ENCODE measurements at places on chromosomes 4 and X.
A peak's percentile ranks its signal among the peaks of the same experiment; 100 is the strongest.

- DNase-seq: peak; percentile 30
Observed at GRCh38 chrX:20521222-20521621, 254.5 kb upstream of the RPS6KA3 start.

GRCh38 chr4:169229571-169230028 is 41.2 kb downstream of the SH3RF1 start:
- DNase-seq: peak; percentile 88

- peak; percentile 62 for DNase-seq
Observed at GRCh38 chr4:169745291-169745690, 12.5 kb downstream of the HPF1 start.

- peak; percentile 59 for DNase-seq
Observed at GRCh38 chr4:8188085-8188484, 11.0 kb upstream of the SH3TC1 start.

- no peak for DNase-seq
Observed at GRCh38 chrX:97446298-97446882, 562.7 kb downstream of the RPA4 start.

- DNase-seq: no peak
Observed at GRCh38 chr4:6125103-6125651, 75.2 kb downstream of the JAKMIP1 start.

- DNase-seq: no peak
Observed at GRCh38 chr4:36363024-36363423, 81.6 kb downstream of the DTHD1 start.

GRCh38 chrX:11781734-11782370 is 23.8 kb downstream of the MSL3 start:
- DNase-seq: no peak

DNA sequence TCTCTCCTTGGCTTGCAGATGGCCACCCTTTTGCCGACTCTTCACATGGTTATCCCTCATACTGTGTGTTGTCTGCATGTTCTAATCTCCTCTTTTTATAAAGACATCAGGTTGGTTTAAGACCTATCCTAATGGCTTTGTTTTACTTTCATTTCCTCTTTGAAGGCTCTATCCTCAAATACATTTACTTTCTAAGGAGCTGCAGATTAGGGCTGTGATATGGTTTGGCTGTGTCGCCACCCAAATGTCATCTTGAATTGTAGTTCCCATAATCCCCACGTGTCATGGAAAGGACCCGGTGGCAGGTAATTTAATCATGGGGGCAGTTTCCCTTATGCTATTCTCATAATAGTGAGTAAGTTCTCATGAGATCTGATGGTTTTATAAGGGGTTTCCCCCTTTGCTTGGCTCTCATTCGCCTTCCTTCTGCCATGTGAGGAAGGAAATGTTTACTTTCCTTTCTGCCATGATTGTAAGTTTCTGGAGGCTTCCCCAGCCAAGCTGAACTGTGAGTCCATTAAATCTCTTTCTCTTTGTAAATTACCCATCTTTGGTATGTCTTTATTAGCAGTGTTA is 204.5 kb downstream of the RELL1 start:
- DNase-seq: no peak

DNA sequence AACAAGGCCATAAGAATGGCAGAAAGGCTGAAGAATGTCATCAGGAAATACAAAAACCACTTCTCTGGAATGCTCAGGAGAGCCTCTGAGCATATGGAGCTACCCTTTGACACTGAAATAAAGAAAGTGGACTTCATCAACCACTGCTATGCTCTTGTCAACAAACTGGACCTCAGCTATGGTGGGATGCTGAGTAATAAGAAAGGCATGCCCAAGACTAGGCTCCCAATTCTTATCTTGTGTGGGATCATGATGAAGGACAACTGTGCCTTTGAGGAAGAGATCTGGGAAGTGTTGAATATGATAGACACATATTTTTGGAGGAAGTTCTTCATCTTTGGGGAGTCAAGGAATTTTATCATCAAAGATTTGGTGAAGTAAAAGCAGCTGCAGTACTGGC is 86.9 kb upstream of the MAGEB16 start:
- no peak for DNase-seq

DNA sequence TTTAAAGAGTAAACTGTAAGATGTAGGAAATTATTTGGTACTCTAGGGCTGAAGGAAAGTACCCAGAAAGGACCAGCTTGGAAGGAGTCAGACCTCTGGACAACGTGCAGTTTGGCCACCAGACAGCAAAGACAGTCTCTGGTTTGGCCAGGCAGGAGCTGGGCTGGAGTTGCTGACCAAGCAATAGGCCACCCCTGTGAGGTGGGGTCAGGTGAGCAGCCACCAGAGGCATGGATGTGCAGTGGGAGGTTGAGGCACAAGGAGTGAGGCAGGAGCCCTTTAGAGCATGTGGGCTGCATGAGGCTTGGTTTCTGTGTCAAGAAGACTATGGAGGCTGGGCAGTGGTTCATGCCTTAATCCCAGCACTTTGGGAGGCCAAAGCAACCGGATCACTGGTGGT is 17.7 kb upstream of the MRFAP1 start:
- no peak for DNase-seq

DNA sequence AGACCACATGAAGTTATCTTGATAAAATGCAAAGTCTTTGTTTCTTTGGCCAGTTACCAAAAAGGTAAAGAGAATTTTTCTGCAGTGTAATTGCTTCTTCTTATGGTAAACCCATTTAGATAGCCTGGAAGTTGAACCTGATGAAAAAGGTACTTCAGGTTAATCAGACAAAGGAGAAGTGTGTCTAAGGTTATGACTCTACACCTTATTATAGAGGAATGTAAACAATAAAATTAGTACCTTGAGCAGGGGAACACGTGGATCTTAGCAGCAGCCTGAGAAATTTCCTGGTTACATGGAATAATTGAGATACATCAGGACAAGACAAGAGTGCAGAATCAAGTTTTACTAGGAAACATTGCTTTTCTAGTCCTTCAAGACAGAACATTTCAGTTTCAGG is 70.8 kb downstream of the RAP1GDS1 start:
- DNase-seq: no peak

DNA sequence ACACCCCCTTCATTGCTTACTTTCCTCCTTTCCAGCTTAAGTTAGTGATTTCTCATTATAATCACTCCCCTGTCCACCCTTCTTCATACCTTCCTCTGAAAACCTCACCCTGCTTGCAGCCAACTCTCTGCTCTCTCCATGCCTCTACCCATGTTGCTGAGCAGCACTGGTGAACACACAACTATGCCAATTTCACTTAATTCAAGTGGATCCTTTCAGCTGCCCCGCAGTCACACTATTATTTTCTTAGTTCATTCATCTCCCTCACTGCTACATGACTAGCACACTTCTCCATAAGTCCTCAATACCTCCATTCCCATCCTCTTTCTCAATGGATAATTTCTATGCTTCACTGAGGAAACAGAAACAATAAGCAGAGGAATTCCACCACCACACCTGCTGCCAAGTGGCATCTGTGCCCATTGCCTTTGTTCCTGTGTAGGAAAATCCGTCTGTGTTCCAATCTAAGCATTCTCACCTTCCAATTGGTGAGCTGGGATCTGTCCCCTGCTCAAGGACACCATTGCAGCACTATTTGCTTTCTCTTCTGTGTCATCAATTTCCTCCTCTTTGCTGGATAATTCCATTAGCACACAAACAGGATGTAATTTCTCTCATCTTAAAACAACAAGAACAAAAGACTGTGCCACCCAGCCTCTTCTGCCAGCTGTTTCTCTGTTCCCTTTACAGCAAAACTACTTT is 25.2 kb upstream of the PRSS48 start:
- DNase-seq: no peak

GRCh38 chrX:40504801-40505605 is 75.8 kb upstream of the ATP6AP2 start:
- peak; percentile 76 for DNase-seq

- DNase-seq: no peak
Observed at GRCh38 chrX:40058719-40059118, 39.0 kb downstream of the BCOR start.

DNA sequence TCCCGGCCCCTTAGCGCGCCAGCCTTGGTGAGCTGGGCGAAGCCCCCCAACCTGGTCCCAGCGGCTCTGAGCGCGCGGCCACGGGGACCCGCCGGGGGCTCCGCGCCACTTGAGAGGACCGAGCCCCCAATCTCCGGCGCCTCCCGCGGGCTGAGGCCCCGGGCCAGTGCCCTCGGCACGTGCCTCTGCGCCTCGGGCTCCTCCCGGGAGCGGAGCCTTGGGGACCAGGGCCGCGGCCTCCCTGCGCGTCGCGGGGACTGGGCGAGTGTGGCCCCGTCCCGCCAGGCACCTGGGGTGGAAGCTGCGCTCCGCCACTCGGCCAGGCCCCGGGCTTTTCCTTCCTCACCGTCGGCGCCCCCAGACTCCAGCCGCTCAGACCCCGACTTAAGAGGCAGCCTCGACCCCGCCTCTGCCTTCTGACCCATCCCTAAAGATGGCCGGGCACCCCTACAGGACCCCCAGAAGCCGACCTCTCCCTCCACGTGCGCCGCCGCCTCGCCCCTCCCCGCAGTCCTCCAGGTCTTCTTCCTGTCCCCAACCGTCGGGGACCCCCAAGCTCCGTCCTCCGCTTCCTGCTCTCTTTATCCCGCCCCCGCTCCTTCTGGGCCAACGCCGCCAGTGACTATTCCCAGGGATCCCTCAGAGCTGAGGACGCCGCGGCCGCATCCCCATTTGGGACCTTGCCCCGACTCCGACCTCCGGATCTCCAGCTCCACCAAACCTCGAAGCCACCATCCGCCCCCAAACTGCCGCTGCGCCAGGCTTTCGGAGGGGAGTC is 752 bp downstream of the ERAS start:
- DNase-seq: no peak

DNA sequence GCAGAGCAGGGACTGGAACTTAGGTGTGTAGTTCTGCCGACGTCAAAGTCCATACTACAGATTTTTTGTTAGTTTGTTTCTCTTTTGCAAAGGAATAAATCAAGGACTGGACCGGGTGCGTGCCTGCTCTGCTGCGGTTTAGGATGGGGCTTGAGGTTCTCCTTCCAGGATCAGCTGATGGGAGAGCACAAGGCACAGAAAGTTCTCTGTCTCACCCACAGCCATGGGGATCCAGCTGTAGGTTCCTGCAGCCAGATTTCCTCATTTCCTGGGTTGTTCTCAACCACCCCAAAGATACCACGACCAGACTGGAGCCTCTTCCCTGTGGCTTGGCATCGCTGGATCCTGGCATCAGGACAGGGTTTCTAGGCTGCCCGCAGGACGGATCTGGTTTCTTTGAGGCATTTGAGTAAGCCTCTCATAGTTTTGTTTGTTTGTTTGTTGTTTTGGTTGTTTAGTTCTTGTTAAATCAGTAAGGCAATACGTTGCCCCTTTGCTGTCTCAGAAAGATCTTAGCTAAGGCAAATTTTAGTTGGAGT is 789 bp upstream of the SRPX start:
- DNase-seq: no peak

DNA sequence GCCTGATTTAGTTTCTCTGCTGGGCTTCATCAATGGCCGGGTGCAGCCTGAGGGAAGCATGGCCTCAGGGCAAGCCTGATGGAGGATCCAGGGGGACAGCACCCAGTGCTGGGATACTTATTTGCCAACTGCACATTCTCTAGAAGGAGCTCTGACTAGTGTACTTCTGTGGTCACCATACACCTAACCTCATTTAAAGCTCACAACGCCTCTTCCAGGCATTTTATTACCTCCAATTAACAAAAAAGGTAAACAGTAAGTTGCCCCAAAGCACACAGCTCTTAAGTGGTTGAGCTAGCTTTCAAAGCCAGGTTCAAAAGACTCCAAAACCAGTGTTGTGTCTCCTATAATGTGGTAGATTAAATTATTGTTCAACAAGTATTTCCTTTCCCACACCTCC is 26.8 kb upstream of the ATXN3L start:
- no peak for DNase-seq

DNA sequence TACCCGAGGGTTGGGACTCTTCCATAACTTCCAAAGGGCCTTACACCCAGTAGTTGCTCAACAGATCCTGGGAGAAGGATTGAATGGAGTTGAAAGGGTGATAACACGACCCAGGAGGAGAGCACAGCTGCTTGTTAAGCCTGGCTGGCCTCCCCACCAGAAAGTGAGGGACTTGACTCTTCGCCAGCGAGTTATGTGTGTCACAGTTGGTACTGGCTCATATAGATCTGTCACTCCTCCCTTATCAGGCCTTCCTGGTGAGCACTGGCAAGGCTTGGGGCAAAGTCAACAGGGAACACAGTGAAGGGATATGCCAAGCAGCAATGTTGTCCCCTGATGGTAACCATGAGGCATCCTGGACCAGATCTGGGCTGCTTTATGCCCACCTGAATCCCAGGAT is 35.8 kb downstream of the APLN start:
- no peak for DNase-seq

GRCh38 chrX:49276671-49277534 is 7.3 kb downstream of the PPP1R3F start:
- DNase-seq: no peak

- DNase-seq: no peak
Observed at GRCh38 chr4:38855466-38855865, 1.2 kb downstream of the TLR6 start.

DNA sequence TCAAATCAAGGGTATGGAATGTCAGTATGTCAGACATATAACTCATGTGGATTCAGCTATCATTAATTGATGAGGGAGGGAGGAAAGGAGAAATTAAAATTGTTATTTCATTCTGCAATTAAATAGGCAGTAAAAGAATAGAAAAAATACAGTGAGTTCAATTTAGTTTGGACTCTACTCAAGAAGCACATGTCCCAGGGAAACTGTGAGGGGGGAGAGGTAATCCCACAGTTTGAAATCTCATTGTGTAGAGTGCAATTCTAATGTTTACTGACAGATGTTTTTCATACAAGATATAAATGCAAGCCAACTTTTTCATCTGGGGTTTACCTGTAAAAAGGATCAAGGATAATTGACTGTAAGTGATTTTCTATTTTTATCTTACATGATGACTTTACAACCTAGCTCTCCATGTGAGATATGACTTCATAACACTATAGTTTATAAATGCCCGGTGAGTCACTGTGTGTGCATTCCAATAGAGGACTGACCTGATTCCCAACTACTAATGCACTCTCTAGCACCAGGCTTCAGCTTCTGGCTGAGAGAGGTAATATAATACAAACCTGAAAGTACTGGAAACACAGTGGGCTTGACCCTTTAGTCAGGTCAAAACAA is 35.2 kb upstream of the SCD5 start:
- DNase-seq: peak; percentile 75

- no peak for DNase-seq
Observed at GRCh38 chr4:184016759-184017668, 111.9 kb downstream of the STOX2 start.

DNA sequence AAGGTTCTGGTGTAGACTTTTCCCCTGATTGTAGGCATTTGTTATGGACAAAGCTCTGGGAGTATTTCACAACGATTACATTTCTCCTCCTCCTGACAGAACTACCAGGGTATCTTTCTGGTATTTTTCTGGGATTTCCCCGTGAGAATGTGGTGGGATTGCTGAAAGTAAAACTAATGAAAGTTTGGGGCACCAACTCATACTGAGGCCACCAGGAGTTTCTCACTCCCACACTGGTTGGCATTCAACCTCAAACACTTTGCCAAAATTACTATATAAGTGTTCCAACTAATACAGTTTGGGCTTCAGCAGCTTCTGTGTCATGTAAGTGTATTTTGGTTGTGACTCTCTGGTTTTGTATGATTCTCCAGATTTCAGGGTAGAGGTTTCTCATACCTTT is 855.1 kb downstream of the GLUD2 start:
- no peak for DNase-seq

GRCh38 chr4:85569730-85570299 is 94.9 kb downstream of the ARHGAP24 start:
- no peak for DNase-seq
